ENCODE measurements at places on chromosomes 7 and 10. TPM values are rescaled to one million over a fixed set of nuclear protein-coding genes. Genes with fewer than 3 reads are reported as not detected.

GRCh38 chr10:102679596-102679995, 34.6 kb downstream of the ARL3 start:
- DNase-seq, result no peak

DNA sequence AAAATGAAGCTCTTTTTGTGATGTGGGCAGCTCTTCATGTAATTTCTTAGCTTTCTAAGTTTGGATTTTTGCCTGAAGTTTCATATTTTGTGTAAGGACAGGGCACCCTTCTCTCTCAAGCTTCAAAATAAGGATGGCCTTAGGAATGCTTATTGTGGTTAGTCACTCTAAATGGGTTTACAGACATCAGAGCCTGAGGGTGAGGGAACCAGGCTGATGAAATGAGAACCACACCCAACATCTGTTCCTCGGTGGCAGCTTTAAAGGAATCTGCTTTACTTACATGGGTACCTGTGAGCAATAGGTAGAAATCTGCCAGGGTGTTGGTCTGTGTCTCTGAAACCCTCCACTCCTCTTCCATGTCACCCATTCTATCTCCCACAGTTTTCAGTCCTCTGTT, 174.3 kb downstream of the EMX2 start:
- no peak for DNase-seq

DNA sequence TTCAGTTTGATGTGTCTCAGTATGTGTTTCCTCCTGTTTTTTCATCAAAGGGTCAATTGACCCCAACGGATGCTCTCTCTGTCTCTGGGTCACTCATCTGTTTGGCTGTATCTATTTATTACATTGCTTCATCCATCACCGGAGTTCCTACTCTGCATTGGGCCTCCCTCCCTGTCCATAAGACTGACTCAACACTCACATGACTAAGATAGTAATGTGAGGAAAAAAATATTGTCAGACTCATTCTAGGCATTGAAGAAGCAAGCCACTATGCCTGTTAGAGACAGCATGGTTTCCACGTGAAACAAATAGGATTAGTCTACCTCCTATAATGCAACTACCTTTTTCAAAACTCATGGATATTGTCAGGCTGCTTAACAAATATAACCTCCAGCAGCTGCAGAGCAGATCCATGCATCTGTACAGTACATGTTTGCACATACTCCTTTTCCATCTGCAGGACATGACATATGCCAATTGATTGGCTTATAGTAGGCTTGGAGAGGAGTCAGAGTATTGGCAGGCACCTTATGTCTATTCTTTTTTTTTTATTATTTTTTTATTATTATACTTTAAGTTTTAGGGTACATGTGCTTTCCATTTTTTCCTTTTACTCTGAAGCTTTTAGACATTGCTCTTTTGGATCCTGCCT, 275.2 kb downstream of the LRRTM3 start:
- no peak for DNase-seq

DNA sequence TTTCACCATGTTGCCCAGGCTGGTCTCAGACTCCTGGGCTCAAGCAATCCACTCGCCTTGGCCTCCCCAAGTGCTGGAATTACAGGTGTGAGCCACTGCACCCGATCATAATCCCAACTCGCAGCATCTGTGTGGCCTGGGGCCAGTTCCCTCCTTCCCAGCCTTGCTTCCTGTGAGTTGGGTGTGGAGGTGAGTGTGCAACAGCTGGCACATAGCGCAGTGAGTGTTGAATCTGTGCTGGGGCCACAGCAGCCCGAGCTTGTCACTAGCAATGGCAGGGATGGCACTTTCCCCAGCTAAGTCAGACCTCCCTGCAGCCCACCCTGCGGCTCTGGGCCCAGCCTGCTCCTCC, 12.2 kb downstream of the TMEM184A start:
- no peak for DNase-seq

Gene OGA
- total RNA-seq, result 168 TPM

Gene TIMM23B
- total RNA-seq, result 34.4 TPM

Gene GNAT3
- not detected for total RNA-seq

Measured in mesothelial cell of epicardium (in vitro differentiated cells).